ENCODE measurements at places on chromosomes 1 and 21.

GRCh38 chr1:20383631-20384030 lies 93.0 kb downstream of the VWA5B1 start:
- DNase-seq, result no peak

GRCh38 chr1:165050246-165050645 lies 306.3 kb downstream of the LMX1A start:
- no peak for DNase-seq

DNA sequence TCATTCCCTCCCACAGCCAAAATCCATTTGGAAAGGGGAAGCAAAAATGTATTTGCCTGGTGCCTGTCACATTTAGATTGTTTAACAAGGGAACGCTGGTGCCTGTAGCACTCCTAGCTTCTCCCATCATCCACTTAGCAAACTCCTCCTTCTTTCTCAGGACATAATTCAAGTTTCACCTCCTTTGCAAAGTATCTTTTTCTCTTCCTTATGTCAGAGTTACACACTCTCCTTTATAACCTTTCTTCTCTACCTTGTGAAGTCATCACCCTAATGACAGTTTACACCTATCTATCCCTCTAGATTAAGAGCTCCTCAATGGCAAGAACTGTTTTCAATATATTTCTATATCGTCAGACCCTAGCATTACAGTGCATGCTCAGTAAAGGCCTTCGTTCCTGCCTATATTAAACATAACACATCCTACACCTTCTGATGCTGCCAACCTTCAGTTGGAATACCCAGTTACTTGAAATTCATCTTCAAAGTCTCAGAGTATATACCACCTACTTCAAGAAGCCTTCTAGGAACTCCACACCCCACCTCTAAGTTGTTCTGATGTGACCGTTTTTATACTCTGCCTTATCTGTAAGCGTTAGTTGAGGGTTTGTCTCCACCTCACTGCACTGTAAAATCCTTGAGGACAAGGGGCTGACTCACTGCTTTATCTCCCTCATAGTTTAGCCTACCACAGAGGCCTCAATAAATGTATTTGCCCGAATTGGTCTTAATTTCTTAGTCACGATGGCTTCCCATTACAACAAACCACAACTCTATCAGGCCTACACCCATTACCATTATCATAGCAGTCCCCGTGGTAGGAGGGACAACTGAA lies 1.0 kb upstream of the EPS15 start:
- DNase-seq, result no peak

- no peak for DNase-seq
Measured at GRCh38 chr1:15454256-15454655, 2.3 kb upstream of the CELA2A start.

DNA sequence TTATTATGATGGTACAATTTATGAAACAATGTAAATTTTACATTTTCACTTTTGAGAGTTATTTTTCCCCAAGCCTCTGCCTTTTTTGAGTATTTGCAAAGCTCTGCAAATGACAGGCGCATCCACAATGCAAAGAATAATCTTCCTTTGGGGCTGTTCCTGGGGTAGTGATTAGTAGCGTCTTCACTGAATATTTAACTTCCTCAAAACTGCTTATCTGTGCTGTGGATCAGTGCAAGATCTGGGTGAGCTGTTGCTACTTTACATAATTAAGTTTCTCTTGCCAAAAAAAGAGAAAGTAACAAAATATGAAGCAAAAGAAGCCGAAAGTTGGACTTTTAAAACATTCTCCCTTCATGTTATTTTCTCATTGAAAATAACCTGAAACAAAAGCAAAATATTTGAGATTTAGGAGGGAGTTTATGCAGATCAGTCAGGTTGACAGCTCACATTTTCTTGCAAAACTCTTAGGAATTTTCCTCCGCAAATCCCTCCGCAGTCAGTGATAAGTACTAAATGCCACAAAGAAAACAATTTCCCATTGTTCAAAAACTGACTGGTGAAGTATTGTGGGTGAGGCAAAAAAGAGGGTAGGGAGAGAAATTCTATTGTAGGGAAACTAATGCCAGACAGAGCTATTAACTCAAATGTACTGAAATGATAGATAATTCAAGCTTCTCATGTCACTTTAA lies 276.4 kb upstream of the B3GALT2 start:
- no peak for DNase-seq

DNA sequence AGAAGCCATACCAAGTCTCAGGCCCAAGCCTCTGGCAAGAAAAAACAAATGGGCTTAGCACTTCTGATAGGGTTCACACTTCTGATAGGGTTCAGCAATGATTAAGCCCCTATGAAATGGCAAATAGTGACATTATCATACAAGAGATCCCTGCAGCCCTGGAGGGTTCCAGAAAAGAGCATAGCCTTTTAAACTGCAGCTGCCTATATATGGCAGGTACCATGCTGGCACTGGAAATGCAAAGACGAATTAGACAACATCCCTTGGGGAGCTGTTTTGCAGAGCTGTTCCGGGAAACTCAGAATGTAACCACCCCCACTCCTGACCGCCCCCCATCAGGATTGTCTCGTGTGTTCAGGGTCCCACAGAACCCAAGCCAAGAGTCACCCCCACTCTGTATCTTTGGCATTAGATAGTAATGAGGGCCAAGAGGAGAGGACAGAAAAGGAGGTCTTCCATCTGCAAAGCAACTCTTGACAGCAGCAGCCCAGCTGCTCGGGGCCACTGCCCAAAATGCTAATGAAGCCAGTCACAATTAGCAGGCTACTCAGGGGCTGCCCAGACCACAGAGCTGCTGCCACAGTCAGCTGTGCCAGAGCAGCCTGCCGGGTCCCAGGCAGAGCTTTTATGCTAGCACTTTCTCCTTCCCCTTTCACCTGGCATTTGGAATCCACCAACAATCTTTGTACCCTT lies 50.9 kb downstream of the ITPKB start:
- DNase-seq, result no peak

GRCh38 chr1:19799230-19800075 lies at the start of gene TMCO4:
Gene TMCO4, minus strand, starts transcription at chr1:19799916. Its CDS starts 19,158 bp downstream, at chr1:19780758.
- peak; percentile 80 for DNase-seq

- DNase-seq, result peak; percentile 53
Measured at GRCh38 chr21:36708286-36709029, 9.5 kb downstream of the SIM2 start.

GRCh38 chr21:25405984-25406383 lies 201.3 kb downstream of the MRPL39 start:
- no peak for DNase-seq

GRCh38 chr1:223211323-223211985 lies 68.4 kb upstream of the TLR5 start:
- DNase-seq, result no peak

DNA sequence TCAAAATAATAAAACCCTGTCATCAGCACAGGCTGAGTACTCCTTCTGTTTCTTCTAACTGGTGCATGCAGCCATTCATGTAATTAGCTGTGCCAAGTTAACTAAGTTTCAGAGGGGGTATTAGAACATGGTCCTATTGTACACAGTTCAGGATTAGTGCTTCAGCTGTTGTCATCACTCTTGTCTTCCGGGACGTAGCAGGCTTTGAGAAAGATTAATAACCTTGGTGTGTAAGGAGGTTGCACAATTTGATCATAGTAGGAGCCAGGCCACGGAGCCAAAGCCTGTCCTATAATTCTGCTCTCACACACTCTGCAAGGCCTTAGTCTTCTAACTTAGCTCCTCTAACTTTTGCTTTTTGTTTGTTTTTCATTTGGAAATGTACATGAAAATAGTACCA lies 44.7 kb downstream of the PTGFRN start:
- no peak for DNase-seq

Data from activated CD8-positive, alpha-beta memory T cell treated with anti-CD3 and anti-CD28 coated beads, Interleukin-2, amount 50 U/mL, for 48 hours (primary cell).